NCI-H774 (cell line): ENCODE measurements at places on chromosomes 3 and 15.

DNA sequence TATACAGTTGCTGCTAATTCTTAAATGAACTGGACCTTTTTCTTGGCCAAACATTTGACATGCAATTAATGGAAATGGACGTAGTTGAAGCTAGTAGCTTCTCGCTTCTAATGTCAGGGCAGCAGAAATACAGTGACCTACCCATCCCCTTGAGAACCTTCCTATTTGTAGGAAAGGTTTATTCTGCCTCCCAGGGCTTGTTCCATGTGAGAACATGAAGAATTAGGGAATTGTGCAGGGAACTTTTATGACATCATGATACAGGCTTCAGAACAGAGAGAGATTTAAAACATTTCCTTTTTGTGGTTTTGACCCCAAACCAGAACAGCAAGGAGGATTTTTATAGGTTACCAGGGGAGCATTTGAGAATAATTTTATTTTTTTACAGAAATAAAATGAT, 406.6 kb upstream of the PPP2R3A start:
- no peak for DNase-seq

GRCh38 chr15:64681424-64682024, 93.9 kb downstream of the RBPMS2 start:
- DNase-seq: peak; percentile 15

GRCh38 chr3:153925841-153926514, 195.2 kb upstream of the ARHGEF26 start:
- DNase-seq: no peak

GRCh38 chr15:82750831-82751180, 41.1 kb upstream of the AP3B2 start:
- DNase-seq: no peak

- DNase-seq: no peak
Measured at GRCh38 chr15:77430652-77431051, 10.0 kb downstream of the HMG20A start.

DNA sequence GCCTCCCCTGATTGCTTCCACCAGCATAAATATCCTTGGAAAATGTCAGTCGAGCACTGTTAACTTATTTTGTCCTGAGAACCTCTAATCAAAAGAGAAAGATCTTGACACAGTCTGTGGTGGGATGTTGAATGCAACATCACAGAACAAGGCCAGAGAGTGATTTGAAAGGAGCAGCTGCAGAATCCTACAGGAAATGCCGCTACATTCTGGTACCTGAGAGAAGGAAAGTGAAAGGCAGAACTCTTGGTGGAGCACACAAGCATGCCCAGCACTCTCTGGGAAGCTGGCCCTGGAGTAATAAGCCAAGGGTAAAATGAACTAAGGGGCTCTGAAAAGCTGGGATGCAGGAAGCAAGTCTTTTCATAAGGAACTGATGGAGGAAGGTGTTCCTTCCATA, 75.8 kb downstream of the CBLB start:
- no peak for DNase-seq

GRCh38 chr15:68418611-68419161, 13.3 kb downstream of the ITGA11 start:
- DNase-seq: peak; percentile 41

DNA sequence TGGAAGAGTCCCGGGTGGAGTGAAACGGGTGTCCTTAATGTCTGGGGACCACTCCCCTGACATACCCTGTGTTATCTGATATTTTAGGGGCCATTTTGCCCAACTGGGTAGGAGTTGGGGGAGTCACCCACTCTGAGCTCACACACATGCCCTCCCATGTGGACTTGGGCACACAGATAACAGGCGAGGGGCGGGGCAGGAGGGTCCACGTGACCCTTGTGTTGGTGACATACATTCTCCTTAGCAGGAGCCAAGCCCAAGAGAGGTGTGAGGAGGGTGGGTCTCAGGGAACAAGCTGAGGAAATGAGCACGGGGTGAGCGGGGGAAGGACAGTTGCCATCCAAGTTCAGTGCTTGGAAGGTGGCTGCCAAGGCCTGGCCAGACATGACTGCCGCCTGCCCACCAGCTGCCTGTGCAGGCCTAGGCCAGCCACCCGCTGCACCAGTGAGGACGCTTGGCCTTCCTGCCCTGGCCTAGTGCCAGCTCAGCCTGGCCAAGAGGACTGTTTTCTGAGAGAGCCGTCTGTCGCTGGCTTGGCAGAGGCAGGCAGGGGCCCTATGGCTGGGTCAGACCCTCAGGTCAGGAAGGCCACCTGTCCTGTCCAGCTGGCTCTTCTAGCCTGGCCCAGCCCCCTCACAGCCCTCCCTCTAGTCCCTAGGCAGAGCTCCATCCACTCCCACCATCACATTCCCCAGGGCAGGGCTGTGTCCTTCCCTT, 31.3 kb upstream of the TMEM115 start:
- peak; percentile 7 for DNase-seq

DNA sequence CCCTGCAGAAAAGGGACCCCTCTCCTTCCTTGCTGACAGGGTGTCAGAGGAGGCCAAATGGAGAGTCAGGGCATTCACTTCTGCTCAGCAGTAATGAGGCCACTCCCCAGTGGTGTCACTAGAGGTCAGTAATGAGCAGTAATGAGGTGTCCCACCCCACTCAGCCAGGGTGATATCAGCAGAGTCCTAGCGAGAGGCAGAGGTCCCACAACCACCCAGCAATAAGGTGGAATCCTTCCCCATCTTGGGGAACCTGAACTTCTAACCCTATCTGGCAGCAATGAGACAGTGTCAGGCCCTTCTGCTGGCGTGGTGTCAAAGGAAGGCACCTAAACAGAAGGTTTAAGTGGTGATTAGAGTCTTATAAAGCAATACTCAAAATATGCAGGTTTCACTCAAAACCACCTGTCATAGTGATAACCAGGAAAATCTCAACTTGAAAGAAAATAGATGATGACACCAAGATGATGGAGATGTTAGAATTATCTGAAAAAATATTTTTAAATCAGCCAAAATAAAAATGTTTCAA, 12.9 kb downstream of the OCA2 start:
- DNase-seq: no peak

DNA sequence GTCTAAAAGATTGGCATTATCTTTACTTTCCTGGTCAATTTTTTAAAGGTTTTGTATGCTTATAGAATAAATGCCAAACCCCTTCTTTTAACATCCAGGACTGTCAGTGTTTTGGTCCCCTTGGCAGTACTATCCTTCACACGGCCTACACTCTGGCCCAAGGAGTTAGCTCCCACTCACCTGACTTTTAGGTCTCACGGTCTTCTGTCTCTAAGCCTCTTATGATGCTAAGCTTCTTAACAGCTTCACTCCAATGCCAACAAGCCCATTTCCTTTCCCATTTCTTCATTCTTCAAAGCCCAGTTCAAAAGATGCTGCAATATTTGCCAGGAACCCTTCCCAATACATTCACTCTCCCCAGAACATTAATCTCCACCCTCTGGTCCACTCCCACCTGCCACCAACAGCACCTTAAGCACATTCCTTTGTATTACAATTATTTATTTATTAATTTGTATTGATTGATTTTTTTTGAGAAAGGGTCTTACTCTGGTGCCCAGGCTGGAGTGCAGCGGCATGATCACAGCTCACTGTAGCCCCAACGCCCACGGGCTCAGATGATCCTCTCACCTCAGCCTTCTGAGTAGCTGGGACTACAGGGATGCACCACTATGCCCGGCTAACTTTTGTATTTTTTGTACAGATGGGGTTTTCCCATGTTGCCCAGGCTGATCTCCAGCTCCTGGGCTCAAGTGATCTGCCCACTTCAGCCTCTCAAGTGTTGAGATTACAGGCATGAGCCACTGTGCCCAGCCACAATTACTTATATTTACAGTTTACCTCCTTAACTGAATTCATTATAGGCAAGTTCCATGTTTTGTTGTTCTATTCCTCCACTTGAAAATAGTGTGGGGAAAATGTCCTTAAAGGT, 27.8 kb downstream of the IFT80 start:
- no peak for DNase-seq

DNA sequence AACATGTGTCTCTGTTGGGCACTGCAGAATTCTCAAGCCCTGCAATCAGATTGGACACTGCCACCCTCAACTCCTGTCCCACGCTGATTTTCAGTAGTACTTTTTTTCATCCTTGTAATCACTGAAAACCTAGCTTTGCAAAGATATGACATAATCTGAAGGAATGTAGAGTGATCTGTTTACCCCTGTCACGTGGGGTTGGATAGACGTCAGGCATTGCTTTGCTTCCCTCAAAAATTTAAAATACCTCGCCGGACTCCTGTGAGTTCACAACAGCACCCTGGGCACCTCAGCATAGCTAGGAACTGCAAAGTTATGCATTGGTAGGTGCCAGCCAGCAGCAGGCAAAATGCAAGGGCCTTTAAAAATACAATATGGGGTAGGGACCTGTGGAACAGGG, 71.1 kb upstream of the OXTR start:
- DNase-seq: no peak

GRCh38 chr3:177281292-177282118, 84.2 kb upstream of the TBL1XR1 start:
- DNase-seq: peak; percentile 77

DNA sequence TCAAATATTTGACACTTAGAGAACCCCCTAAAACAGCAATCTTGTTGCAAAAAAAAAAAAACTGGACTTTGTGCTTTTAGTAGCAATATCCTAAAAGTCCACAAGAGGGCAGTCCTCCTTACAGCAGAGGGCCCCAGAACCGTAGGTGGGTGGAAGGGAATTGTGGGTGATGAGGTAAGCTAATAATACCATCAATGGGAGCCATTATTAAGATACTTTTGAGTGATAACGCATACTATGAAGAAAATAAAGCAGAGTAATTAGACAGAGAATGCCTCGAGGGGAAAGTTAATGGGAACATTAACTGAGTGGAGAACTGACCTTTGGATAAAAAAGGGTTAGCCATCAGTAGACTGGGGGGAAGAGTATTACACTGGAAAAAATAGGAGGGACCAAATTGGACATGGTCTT, 229.9 kb downstream of the THRB start:
- DNase-seq: no peak

DNA sequence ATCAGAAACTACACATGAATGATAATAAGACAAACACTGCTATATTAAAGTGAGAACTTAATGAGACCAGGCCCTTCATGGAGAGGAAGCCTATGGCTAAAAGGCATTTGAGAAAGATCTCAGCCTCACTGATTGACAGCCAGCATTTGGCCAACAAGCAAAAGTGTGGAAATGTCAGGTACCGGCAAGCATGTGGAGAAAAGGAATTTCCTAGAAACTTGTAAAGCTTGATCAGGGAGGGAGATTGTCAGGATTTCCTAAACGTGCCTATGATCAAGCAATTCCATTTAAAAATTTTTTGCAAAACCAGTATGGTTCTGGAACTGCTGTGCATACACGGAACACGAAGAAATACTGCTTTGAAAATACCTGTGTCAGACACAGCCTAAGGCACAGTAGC, 220.3 kb upstream of the ATP10A start:
- no peak for DNase-seq

- DNase-seq: no peak
Measured at GRCh38 chr3:149999421-149999820, 28.7 kb upstream of the PFN2 start.

DNA sequence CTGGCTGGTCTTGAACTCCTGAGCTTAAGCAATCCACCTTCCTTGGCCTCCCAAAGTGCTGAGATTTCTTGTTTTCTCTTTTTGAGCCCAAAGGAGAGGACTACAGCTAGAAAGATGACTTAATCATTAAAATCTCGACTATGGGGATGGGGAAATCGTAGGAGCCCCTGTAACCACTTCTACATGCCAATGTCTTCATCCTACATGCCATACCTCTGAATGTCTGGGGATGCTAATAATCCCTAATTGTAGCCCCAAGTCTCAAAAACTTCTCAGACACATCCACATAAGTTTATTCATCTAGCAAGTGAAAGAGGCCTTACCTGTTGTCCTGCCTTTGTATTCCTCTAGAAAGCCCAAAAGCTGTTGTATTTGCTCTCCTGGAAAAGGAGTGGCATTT, 3.7 kb upstream of the RHOV start:
- no peak for DNase-seq

GRCh38 chr3:193677734-193678133, 84.7 kb downstream of the OPA1 start:
- DNase-seq: no peak
